ENCODE measurements at places on chromosomes 5 and 9. TPM values are rescaled to one million over a fixed set of nuclear protein-coding genes. Genes with fewer than 3 reads are reported as not detected.

DNA sequence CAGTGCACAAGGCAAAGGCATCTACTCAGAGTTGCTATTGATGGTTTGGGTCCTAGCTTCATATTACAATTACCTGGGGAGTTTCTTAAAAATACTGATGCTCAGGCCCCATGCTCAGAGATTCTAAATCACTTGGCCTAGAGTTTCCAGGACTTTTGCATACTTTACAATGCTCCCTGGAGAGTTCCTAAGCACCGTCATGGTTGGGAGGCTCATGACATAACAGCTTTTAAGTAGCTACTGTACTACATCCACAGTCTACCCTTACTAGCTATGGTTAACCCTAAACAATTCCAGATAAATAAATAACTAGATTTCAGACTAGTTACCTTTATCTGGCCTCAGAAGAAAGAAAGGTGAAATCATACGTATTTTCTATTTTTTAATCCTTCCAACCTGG, 414.4 kb downstream of the PDE4D start:
- no peak overlapping the region for H3K27ac ChIP-seq
- H3K36me3 ChIP-seq = no peaks in the 10 kb centered on the region
- no peaks in the 10 kb centered on the region for H3K4me1 ChIP-seq
- H3K27me3 ChIP-seq = no peaks in the 10 kb centered on the region
- no peak for DNase-seq

DNA sequence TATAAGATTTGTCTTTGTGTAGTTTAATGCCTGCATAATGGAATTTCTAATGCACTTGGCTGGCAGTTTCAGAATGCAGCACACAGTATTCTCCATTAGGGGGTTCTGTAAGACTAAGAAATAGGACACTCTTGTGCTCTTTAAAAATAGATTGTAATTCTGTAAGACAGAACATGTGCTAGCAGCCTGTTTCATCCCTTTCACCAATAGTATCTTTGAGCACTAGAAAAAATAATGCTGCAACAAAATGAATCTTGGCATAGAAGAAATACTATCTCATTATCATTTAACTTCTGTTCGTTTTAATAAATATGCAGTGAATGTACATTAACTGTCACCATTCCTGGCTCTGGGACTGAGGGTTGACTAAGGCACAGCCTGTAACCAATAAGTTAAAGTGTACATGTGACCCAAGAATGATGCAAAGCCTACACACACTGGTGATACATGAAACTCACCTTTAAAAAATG, 23.8 kb upstream of the ZNF622 start:
- H3K27me3 ChIP-seq = no peaks in the 10 kb centered on the region
- peak; percentile 25 for DNase-seq
- H3K4me3 ChIP-seq = no peak overlapping the region
- H3K4me1 ChIP-seq = no peaks in the 10 kb centered on the region
- no peak overlapping the region for H3K27ac ChIP-seq

DNA sequence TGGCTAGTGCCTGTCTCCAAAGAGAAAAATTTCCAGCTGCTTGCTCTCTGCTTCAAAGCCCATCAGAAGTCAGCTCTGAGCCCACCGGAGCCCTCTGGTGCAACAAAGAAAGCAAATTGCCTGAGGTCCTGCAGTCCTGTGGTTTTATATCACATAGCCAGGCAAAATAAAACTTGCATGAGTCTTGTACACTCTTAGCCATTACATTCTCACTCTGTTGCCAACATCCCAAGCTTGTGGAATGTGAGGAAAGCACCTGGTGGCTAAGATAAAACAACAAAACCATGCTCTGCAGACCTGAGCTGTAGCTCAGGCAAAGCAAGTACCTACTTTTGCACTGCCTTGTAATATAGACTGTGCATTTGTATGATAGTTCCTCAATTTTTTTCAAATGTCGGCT, 133.7 kb downstream of the GPBP1 start:
- H3K27me3 ChIP-seq = no peaks in the 10 kb centered on the region
- H3K36me3 ChIP-seq = no peaks in the 10 kb centered on the region
- H3K4me1 ChIP-seq = no peaks in the 10 kb centered on the region
- DNase-seq = no peak
- H3K4me3 ChIP-seq = no peak overlapping the region

DNA sequence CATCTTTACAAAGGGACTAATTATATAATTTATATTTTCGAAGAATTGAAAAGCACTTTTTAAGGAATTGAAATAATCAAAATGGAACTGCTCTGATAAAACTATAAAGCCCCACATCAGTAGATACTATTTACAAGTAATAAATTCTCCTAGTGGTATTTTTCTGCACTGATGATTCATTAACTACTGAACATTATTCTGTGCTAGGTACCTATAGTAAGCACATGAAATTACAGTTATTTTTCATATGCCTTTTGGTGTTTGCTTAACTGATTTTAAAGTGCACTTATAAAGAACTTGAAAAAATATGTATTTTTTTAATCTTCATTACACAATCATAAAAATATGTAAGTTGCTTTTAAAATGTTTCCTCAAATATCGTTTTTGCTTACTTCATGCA, 123.0 kb downstream of the MAN2A1 start:
- H3K4me1 ChIP-seq = no peaks in the 10 kb centered on the region
- no peaks in the 10 kb centered on the region for H3K36me3 ChIP-seq
- no peak overlapping the region for H3K4me3 ChIP-seq
- no peaks in the 10 kb centered on the region for H3K27me3 ChIP-seq
- no peak overlapping the region for H3K27ac ChIP-seq

- no peak overlapping the region for H3K27ac ChIP-seq
- no peaks in the 10 kb centered on the region for H3K27me3 ChIP-seq
- peaks cover 5% of the 10 kb centered on the region for H3K4me1 ChIP-seq
- no peak overlapping the region for H3K4me3 ChIP-seq
Observed at GRCh38 chr5:72379936-72380335, 59.8 kb downstream of the PTCD2 start.

STOM gene
- 6.3 TPM for total RNA-seq
